Activated CD8-positive, alpha-beta memory T cell treated with anti-CD3 and anti-CD28 coated beads, Interleukin-2, amount 50 U/mL, for 48 hours (primary cell): ENCODE measurements at places on chromosomes 5 and 9.

DNA sequence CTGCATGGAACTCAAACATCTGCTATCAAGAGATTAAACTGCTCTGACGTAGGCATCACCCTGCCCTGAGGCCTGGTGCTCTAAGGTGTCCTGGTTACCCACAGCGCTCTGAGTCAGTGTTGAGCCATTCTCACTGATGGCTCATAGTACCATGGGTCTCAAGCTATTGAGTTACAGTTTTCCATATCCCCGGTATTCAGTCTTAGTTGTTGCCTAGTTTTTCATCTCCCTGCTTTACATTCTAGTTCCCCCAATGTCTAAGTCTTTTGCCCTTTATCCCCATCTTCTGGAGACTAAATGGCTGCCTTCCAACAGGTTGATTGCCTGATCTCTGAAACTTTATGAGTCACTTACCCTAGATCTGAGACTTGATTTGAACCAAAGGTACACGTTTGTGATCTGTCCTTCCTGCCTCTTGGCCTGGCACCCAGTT is 161.2 kb upstream of the PTGER4 start:
- DNase-seq = no peak

GRCh38 chr5:157286761-157287211 is 20.9 kb downstream of the CYFIP2 start:
- peak; percentile 29 for DNase-seq

DNA sequence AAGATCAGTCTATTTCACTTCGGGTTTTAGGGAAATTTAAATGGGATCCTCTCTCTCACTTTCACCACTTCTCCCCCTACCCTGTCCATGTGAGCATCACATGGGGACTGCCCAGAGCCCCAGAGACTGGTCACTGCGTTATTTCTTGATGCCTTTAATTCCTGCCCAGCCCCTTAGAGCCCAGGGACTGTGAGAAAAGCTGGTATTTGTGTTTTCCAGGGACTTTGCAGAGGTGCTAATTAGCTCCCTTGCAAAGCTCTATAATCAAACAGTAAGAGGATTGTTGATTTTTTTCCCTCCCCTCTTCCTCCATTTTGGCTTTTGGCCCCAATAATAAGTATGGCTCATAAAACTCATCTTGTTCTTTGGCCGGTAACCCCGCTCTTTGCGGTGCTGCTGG is 35.6 kb downstream of the NTRK2 start:
- DNase-seq = no peak

GRCh38 chr5:65903581-65903980 is 22.8 kb upstream of the ERBIN start:
- DNase-seq = no peak

- no peak for DNase-seq
These were observed 13.8 kb downstream of the RABEPK start for GRCh38 chr9:125214186-125214585.
